ENCODE measurements at places on chromosomes 11 and 22. TPM values are rescaled to one million over a fixed set of nuclear protein-coding genes. Genes with fewer than 3 reads are reported as not detected.
A peak's percentile ranks its signal among the peaks of the same experiment; 100 is the strongest.

DNA sequence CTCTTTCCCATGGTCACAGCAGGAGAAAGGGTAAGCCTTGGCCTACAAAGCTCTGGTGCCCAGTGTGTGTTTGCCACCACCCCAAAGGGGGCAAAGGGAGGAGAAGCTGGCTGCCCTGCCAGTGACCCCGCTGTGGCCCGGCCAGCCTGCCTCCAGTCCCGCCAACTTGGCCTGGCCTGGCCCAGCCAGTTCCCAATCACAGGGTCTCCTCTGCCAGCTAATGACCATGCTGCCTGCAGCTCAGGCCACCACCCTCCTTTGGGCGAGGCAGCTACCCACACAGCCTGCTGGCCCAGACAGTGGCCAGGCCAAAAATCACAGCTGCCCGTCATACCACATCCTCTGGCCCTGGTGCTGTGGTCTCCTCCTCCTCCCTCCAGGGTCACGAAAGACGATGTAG lies 5.1 kb downstream of the GDPD5 start:
- no peaks in the 10 kb centered on the region for H3K36me3 ChIP-seq
- peaks cover 21% of the 10 kb centered on the region for H3K4me1 ChIP-seq
- H3K27ac ChIP-seq, result no peak overlapping the region
- no peak overlapping the region for H3K4me3 ChIP-seq
- H3K27me3 ChIP-seq, result no peaks in the 10 kb centered on the region
- no peak for DNase-seq

DNA sequence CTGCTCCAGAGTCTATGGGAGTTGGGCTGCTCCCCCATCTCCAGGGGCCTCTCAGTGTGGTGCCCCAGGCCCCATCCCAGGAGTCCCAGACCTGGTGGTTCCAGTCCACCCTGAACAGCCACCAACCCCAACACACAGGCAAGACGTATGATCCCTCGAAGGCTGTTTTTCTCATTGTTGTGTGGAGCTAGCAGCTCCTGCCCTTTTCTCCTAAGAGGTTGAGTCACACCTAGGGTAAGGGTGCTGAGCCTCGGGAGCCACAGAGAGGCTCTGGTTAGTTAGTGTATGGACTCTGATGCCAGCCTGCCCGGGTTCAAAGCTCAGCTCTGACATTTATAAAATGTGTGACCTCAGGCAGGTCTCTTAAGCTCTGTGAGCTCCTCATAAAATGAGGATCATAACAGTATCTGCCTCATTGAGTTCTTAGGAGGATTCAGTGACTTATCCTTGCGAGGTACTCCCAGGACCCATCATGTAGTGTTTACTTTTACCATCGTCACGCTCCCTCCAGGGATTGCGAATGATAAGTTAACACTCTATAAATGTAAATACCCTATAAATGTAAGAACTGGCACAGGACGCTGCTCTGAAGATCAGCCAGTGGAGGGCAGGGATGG lies 47.2 kb downstream of the FBLN1 start:
- DNase-seq, result no peak
- no peaks in the 10 kb centered on the region for H3K36me3 ChIP-seq
- no peak overlapping the region for H3K27ac ChIP-seq
- H3K4me1 ChIP-seq, result peaks cover 2% of the 10 kb centered on the region
- H3K27me3 ChIP-seq, result peaks cover 7% of the 10 kb centered on the region

GRCh38 chr22:36900225-36900624 lies 13.2 kb upstream of the CSF2RB start:
- H3K4me3 ChIP-seq, result no peak overlapping the region
- no peak overlapping the region for H3K27ac ChIP-seq
- no peak for DNase-seq
- H3K4me1 ChIP-seq, result no peaks in the 10 kb centered on the region

DNA sequence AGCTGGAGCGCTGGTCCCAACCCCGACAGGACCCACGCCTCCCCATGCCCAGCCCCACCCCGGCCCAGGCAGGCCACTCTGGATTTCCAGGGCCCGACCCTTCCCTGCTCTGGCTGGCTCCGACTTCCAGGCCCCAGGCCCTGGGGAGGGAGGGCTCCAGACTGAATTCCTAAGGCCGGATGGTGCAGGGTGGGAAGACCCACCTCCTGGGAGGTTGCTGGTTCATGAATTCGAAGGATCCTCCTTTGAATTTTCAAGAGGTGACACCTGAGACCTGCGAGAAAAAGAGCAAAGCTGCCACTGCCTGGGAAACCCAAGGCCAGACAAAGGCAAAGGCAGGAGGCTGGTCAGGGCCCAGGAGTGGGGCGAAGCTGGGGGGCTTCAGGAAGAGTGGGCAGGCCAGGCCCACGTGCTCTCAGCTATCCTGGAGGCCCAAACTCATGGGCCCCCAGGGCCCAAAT lies 47.0 kb upstream of the LINC01488 start:
- no peak overlapping the region for H3K27ac ChIP-seq
- no peak overlapping the region for H3K4me3 ChIP-seq
- H3K36me3 ChIP-seq, result no peaks in the 10 kb centered on the region
- no peak for DNase-seq
- peaks cover 24% of the 10 kb centered on the region for H3K27me3 ChIP-seq
- no peaks in the 10 kb centered on the region for H3K4me1 ChIP-seq

GRCh38 chr11:104154296-104154695 lies 9.7 kb downstream of the PDGFD start:
- DNase-seq, result no peak
- no peaks in the 10 kb centered on the region for H3K4me1 ChIP-seq
- no peak overlapping the region for H3K4me3 ChIP-seq
- no peaks in the 10 kb centered on the region for H3K36me3 ChIP-seq

- H3K36me3 ChIP-seq, result no peaks in the 10 kb centered on the region
- no peak overlapping the region for H3K27ac ChIP-seq
- no peak overlapping the region for H3K4me3 ChIP-seq
- no peak for DNase-seq
- no peaks in the 10 kb centered on the region for H3K27me3 ChIP-seq
- no peaks in the 10 kb centered on the region for H3K4me1 ChIP-seq
Observed at GRCh38 chr11:112498701-112499100, 238.0 kb upstream of the PLET1 start.

DNA sequence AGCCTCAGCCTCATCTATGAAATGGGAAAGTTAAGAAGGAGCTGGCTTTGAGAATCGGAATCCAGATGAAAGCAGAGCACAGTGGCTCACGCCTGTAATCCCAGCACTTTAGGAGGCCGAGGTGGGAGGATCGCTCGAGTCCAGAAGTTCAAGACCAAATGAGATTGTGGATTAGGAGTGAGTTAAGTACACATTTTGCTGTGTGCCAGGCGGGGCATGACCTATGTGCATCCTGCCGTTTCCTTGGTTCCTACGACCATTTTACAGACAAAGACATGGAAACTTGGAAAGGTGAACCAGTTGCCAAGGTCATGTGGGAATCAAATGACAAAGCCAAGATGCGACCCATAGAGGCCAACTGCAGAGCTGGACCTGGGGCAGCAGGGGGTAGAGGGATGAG lies 4.2 kb downstream of the PLA2G3 start:
- no peak for DNase-seq
- H3K4me3 ChIP-seq, result no peak overlapping the region
- H3K27me3 ChIP-seq, result no peaks in the 10 kb centered on the region
- no peak overlapping the region for H3K27ac ChIP-seq

DNA sequence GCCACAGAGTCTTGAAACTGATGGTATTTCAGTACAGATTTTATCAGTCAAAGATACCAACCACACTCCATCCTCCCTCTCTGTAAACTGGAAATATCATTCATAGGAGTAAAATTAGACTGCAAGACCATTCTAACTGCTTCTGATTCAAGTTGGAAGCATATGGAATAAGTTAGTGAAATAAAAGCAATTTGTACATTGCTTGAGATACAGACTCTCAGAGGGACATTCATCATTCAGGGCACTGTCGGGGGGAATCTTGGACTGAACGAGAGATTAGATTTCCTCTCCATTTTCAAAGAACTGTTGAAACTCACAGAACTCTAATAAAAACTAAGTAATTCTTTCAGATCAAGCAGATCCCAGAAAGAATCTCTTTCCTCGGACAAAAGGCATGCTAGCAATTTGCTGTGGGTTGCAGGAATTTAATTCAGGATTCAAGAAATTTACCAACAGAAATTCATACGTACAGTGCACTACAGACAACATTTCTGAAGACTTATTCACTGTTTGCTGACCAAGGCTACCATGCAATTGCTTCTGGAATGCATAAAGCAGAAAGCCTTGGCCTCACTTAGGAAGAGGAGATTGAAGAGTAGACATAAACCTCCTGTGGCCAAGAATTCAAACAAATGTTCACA lies 34.1 kb downstream of the PAMR1 start:
- H3K4me1 ChIP-seq, result no peaks in the 10 kb centered on the region
- no peak overlapping the region for H3K4me3 ChIP-seq
- no peak for DNase-seq
- H3K27ac ChIP-seq, result no peak overlapping the region

DNA sequence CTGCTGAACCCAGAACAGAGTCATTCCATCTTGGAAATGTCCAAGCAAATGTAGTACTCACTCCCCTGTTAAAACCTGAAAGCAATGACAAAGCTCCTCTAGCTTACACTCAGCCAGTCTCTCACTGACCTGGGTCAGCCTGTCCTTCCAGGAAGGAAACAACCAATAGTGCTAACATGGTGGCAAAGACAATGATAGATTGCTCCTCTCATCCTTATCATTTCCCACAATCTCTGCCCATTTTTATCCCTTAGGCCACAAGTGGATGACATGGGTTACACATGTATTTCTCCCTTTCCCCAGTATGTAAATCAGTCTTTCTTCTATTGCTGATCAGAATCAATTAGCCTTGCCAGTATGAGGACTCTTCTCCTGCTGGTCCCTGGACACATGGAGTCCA lies 154.6 kb upstream of the SESN3 start:
- no peak overlapping the region for H3K4me3 ChIP-seq
- H3K36me3 ChIP-seq, result no peaks in the 10 kb centered on the region
- no peak overlapping the region for H3K27ac ChIP-seq
- DNase-seq, result no peak

GRCh38 chr11:67356864-67357561 lies 3.7 kb upstream of the POLD4 start:
- H3K27me3 ChIP-seq, result no peaks in the 10 kb centered on the region
- no peak overlapping the region for H3K4me3 ChIP-seq
- peaks cover 21% of the 10 kb centered on the region for H3K4me1 ChIP-seq
- H3K27ac ChIP-seq, result peak overlapping the region; percentile 57
- no peaks in the 10 kb centered on the region for H3K36me3 ChIP-seq
- peak; percentile 69 for DNase-seq

Gene OR10D3
- not detected for total RNA-seq

Gene MRPL23
- 151 TPM for total RNA-seq

Gene P4HA3
- not detected for total RNA-seq
